NCI-H187 (cell line): ENCODE measurements at places on chromosomes 4 and X.

DNA sequence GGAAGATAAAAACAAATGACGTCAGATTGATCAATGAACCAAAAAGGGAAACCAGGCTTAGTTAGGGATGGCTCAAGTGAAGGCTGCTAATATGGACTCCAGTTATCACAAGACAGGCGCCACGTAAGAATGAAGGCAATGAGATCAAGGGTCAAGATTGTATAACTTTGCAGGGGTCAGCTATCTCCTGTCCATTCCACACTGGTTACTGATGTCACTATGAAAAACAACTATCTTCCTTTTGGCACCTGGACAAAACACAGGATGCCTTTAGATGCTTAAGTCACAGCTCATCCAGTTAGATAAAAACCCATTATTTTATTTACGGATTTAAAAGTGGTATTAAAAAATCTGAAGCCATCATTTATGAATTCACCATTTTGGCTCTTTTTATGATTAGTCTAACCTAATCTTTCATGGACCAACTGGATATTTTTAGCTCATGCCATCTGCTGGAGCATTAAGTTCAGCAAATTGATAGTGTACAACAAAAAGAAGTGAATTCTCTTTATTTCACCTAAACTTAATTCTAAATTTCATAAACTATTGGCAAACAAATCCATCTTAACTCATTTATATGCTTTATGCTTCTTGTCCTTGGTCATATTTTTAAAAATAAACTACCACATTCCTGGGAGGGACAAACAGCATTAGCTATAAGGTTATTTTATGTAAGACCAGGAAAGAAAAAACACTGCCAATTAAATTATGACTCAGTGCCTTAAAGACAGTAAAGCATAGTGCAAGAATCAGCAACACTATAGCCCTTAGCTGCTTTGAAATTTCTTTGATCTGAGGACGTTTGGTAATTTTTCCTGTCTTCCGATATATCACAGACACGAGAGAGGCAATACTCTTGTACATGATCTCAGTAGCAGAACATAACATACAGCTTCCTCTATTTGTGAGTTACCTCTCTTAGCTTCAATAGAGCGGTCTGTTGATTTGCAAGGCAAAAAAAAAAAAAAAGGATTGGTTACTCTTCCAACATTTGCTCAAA lies 27.0 kb downstream of the DHX15 start:
- no peak for DNase-seq

DNA sequence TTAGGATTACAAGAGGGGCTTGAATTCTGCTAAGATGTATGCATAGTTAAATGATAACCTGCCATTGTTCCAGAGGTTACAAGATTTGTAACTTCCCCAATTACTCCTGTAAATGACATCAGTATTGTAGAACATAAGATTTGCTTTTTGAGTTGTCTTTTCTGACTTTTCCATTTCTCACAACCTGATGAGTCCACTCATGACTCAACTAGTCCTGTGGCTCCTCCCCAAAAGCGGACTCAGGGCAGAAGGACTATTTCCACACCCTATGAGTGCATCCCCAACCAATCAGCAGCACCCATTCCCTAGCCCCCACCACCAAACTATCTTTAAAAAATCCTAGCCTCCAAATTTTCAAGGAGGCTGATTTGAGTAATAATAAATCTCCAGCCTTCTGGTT lies 54.7 kb downstream of the HOPX start:
- DNase-seq: no peak

- DNase-seq: no peak
These were observed 65.2 kb upstream of the MTM1 start for GRCh38 chrX:150502979-150503897.

DNA sequence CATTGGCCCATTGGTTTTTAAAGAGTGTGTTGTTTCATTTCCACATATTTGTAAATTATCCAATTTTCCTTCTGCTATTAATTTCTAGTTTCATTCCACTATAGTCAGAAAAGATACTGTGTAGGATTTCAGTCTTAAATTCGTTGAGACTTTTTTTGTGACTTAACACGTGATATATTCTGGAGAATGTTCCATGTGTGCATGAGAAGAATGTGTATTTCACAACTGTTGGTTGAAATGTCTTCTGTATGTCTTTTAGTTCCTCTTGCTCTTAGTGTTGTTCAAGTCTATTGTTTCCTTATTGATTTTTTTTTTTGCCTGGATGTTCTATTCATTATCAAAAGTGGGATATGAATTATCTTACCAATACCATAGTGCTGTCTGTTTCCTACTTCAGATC lies 606.9 kb downstream of the RPA4 start:
- DNase-seq: no peak

DNA sequence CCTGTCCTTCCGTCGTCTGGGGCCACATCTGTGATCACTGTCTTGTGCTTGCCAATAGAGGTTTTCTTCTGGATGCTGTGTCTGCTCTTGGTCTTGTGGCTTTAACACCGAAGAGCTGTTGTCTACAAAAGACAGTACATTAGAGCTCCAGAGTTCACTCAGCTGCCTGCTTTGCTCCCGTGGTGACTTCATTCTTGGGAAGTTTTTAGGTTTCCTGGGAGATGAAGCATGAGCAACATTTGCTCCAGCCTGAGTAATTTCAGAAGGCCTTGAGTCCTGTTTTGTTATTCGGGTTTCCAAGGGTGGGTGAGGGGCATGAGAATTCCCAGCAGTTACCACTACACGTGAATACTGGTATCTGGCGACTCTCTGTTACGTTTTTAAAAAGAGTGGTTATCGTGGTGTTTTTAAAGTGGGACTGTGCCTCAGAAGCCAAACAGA lies 189.2 kb downstream of the SHROOM3 start:
- no peak for DNase-seq

- DNase-seq: no peak
These were observed 13.3 kb upstream of the CDKL2 start for GRCh38 chr4:75643651-75644050.

GRCh38 chr4:124234771-124235170 lies 477.8 kb downstream of the ANKRD50 start:
- DNase-seq: no peak
